Spinal cord (tissue), 10 donors: ENCODE measurements at places on chromosomes 3 and 15. TPM values are rescaled to one million over a fixed set of nuclear protein-coding genes. Genes with fewer than 3 reads are reported as not detected.
A peak's percentile ranks its signal among the peaks of the same experiment; 100 is the strongest.

DNA sequence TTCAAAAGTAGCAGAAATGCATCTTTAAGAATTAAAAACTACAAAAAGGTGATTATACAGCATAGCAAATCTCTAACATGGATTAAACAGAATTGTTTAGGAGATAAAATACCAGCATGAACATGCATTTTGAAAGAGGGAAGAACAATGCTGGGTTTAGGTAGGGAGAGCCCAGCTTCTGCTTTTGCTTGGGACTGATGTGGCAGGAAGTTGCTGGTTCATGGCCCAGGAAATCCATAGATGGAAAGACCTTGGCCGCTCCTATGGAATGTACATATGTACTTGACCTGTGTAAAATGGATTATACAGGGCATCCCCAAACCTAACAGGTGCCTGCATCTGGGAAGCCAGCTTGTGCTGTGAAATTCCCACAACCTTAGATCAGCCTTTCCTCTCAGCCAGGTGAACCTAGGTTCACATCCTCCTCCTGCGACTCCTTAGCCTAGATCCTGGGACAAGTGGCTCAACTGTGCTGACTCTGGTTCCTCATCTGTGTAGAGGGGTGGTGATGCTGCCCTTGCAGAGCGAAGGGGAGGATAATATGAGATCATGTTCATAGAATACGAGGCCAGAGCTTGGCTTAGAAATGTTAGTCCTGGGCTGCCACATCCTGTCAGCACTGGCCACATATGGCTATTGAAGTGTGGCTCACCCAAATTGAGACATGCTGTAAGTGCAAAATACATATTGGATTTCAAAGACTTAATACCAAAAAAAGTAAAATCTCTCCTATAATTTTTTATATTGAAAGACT is 47.0 kb upstream of the PLXNA1 start:
- peaks cover under 1% of the 10 kb centered on the region for H3K36me3 ChIP-seq
- no peak for DNase-seq
- no peak overlapping the region for H3K4me3 ChIP-seq
- no peaks in the 10 kb centered on the region for H3K27me3 ChIP-seq
- peaks cover 33% of the 10 kb centered on the region for H3K4me1 ChIP-seq

- no peaks in the 10 kb centered on the region for H3K27me3 ChIP-seq
- H3K4me3 ChIP-seq, result no peak overlapping the region
- no peak for DNase-seq
- H3K36me3 ChIP-seq, result no peaks in the 10 kb centered on the region
- no peak overlapping the region for H3K27ac ChIP-seq
These were observed 74.9 kb upstream of the SKOR1 start for GRCh38 chr15:67750371-67750770.

DNA sequence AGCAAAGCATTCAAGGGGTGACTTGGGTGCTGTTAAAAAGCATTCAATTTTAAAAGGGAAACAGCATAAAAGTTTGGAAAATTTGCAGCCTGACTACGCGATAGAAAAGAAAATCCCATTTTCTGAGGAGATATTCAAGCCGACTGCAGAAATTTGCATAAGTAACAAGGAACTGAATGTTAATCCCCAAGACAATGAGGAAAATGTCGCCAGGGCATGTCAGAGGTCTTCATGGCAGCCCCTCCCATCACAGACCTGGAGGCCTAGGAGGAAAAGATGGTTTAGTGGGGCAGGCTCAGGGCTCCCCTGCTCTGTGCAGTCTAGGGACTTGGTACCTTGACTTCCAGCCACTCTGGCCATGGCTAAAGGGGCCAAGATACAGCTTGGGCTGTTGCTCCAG is 93.1 kb downstream of the ISL2 start:
- DNase-seq, result no peak
- no peak overlapping the region for H3K27ac ChIP-seq
- H3K4me3 ChIP-seq, result no peak overlapping the region
- peaks cover 6% of the 10 kb centered on the region for H3K36me3 ChIP-seq

GRCh38 chr3:177567833-177568232 is 370.6 kb upstream of the TBL1XR1 start:
- H3K27me3 ChIP-seq, result no peaks in the 10 kb centered on the region
- no peak overlapping the region for H3K4me3 ChIP-seq
- no peaks in the 10 kb centered on the region for H3K4me1 ChIP-seq
- DNase-seq, result no peak
- no peak overlapping the region for H3K27ac ChIP-seq

- H3K36me3 ChIP-seq, result no peaks in the 10 kb centered on the region
- H3K27me3 ChIP-seq, result peaks cover 91% of the 10 kb centered on the region
- H3K4me3 ChIP-seq, result no peak overlapping the region
- peak; percentile 90 for DNase-seq
- no peak overlapping the region for H3K27ac ChIP-seq
These were observed 3.1 kb upstream of the DLL4 start for GRCh38 chr15:40925863-40926658.

DNA sequence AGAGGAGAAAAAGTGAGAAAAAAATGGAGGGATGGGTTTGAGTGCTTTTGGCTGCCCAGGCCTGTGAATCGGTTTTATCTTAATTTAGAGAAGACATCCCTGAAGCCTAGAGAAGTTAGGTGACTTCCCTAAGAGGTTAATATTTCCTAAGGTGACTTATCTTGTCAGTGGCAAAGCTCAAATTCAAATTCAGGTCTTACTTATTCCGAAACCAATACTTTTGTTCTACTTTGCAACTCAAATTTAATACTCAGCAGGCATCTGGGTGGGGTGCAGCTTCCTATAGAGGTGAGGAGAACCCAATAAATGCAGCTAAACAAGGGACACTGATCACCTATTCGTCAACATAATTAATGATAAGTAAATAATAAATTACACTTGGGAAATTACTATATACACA is 54.9 kb upstream of the MYRIP start:
- H3K27me3 ChIP-seq, result no peaks in the 10 kb centered on the region
- no peaks in the 10 kb centered on the region for H3K36me3 ChIP-seq
- no peak overlapping the region for H3K27ac ChIP-seq
- H3K4me1 ChIP-seq, result no peaks in the 10 kb centered on the region
- H3K4me3 ChIP-seq, result no peak overlapping the region

- H3K27ac ChIP-seq, result no peak overlapping the region
- H3K4me3 ChIP-seq, result no peak overlapping the region
- peaks cover 7% of the 10 kb centered on the region for H3K4me1 ChIP-seq
- H3K27me3 ChIP-seq, result no peaks in the 10 kb centered on the region
- DNase-seq, result peak; percentile 50
- no peaks in the 10 kb centered on the region for H3K36me3 ChIP-seq
These were observed 69.7 kb upstream of the UBE3A start for GRCh38 chr15:25508369-25509002.

- H3K27ac ChIP-seq, result no peak overlapping the region
- no peaks in the 10 kb centered on the region for H3K4me1 ChIP-seq
- H3K36me3 ChIP-seq, result no peaks in the 10 kb centered on the region
These were observed 905.4 kb downstream of the ROBO2 start for GRCh38 chr3:77945320-77945719.

- no peaks in the 10 kb centered on the region for H3K36me3 ChIP-seq
- no peaks in the 10 kb centered on the region for H3K4me1 ChIP-seq
- H3K4me3 ChIP-seq, result no peak overlapping the region
- peak; percentile 9 for DNase-seq
- H3K27me3 ChIP-seq, result no peaks in the 10 kb centered on the region
These were observed 55.3 kb downstream of the RSRC1 start for GRCh38 chr3:158165141-158165655.

DNA sequence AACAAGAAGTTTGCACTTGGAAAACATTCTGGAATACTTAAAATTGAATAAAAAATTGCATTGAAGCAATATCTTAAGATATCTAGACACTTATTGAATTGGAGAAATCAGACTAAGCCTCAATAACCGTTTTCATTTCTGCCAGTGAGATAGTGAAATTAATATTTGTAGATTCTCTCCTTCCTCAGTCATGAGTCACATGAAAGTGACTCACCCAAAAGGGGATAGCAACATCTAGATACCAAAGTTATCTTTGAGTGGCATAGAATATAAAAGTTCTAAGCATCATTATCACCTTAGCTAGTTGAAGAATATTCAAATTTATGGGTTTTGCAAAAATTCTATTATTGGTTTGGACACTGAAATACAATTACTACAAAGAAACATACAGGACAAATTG is 614.8 kb upstream of the ZNF717 start:
- H3K27ac ChIP-seq, result no peak overlapping the region
- H3K36me3 ChIP-seq, result no peaks in the 10 kb centered on the region
- H3K4me3 ChIP-seq, result no peak overlapping the region
- no peak for DNase-seq

DNA sequence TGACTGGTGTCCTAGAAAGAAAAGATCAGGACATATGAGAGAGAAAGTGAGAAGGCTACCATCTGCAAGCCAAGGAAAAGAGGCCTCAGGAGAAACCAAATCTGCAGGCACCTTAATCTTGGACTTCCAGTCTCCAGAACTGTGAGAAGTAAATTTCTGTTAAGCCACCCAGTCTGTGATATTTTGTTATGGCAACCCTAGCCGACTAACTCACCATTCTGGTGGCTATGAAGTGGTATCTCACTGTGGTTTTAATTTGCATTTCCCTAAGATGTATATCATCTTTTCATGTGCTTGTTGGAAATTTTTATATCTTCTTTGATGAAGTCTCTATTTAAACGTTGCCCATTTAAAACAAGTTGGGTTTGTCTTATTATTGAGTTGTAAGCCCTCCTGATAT is 40.6 kb downstream of the ILDR1 start:
- no peak for DNase-seq
- no peaks in the 10 kb centered on the region for H3K27me3 ChIP-seq
- H3K27ac ChIP-seq, result no peak overlapping the region
- H3K4me3 ChIP-seq, result no peak overlapping the region
- H3K36me3 ChIP-seq, result no peaks in the 10 kb centered on the region

GRCh38 chr15:50280271-50280670 is 14.7 kb upstream of the HDC start:
- no peaks in the 10 kb centered on the region for H3K27me3 ChIP-seq
- H3K4me1 ChIP-seq, result no peaks in the 10 kb centered on the region
- DNase-seq, result no peak
- H3K27ac ChIP-seq, result no peak overlapping the region
- H3K36me3 ChIP-seq, result no peaks in the 10 kb centered on the region

GRCh38 chr15:73436613-73437012 is 6.4 kb upstream of the REC114 start:
- no peaks in the 10 kb centered on the region for H3K27me3 ChIP-seq
- H3K36me3 ChIP-seq, result no peaks in the 10 kb centered on the region
- H3K27ac ChIP-seq, result no peak overlapping the region
- no peaks in the 10 kb centered on the region for H3K4me1 ChIP-seq

GRCh38 chr15:67979281-67979680 is 74.8 kb upstream of the PIAS1 start:
- no peak for DNase-seq
- H3K27ac ChIP-seq, result no peak overlapping the region
- no peaks in the 10 kb centered on the region for H3K36me3 ChIP-seq
- no peak overlapping the region for H3K4me3 ChIP-seq

GRCh38 chr3:50450209-50450921 is 53.1 kb downstream of the CACNA2D2 start:
- peak; percentile 88 for DNase-seq
- H3K27ac ChIP-seq, result peak overlapping the region; percentile 83
- H3K36me3 ChIP-seq, result peaks cover 15% of the 10 kb centered on the region
- no peak overlapping the region for H3K4me3 ChIP-seq
- H3K4me1 ChIP-seq, result peaks cover 56% of the 10 kb centered on the region

DNA sequence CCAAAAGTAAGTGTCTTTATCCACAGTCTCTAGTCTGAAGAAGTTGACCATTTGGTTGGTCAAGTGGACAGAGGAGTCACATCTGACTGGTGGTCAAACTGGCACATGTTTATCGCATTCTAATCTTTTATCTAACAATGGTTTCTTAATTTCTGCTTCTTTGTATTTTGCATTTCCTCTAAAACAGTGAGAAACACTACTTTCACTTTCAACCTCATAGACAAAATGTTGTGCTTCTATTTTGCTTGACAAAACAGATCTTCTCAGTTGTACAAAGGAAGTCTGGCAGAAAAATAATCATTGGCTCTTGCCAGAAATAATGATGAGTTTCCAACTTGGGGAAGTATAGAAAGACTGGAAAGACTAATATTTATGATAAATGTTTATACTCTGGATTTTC is 103.9 kb downstream of the MME start:
- no peaks in the 10 kb centered on the region for H3K4me1 ChIP-seq
- no peak overlapping the region for H3K27ac ChIP-seq
- DNase-seq, result no peak
- H3K4me3 ChIP-seq, result no peak overlapping the region
- H3K27me3 ChIP-seq, result no peaks in the 10 kb centered on the region

GRCh38 chr3:85360742-85361387 is 402.1 kb downstream of the CADM2 start:
- no peak overlapping the region for H3K27ac ChIP-seq
- H3K27me3 ChIP-seq, result no peaks in the 10 kb centered on the region
- no peaks in the 10 kb centered on the region for H3K4me1 ChIP-seq
- DNase-seq, result no peak

DNA sequence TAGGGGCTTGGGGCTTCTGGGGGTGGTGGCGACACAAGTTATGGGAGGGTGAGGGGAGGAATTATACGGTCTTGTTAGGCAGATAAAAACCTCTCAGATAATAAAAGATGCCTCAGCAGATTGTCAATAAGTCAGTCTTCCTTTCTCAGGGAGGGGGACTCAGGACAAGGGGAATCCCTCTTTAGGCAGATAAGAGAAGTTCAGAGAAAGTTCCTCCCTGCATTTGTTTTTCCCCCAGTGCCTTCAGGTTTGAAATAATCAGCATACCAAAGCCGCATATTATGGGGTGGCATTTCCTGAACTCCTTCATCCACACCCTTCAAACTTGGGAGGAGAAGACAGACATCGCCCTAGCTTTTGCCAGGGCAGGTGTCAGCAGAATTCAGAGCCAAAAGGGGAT is 8.5 kb downstream of the PPCDC start:
- peaks cover 8% of the 10 kb centered on the region for H3K36me3 ChIP-seq
- H3K4me3 ChIP-seq, result no peak overlapping the region
- no peaks in the 10 kb centered on the region for H3K27me3 ChIP-seq
- H3K27ac ChIP-seq, result no peak overlapping the region
- H3K4me1 ChIP-seq, result peaks cover 24% of the 10 kb centered on the region
- no peak for DNase-seq

GRCh38 chr3:63874769-63875168 is 11.1 kb downstream of the ATXN7 start:
- no peaks in the 10 kb centered on the region for H3K27me3 ChIP-seq
- DNase-seq, result no peak
- no peaks in the 10 kb centered on the region for H3K36me3 ChIP-seq
- H3K4me3 ChIP-seq, result no peak overlapping the region

GRCh38 chr3:14902719-14903118 is 44.7 kb upstream of the NR2C2 start:
- H3K27me3 ChIP-seq, result no peaks in the 10 kb centered on the region
- H3K4me1 ChIP-seq, result peaks cover 4% of the 10 kb centered on the region
- peaks cover 3% of the 10 kb centered on the region for H3K36me3 ChIP-seq
- no peak overlapping the region for H3K4me3 ChIP-seq
- no peak for DNase-seq

DNA sequence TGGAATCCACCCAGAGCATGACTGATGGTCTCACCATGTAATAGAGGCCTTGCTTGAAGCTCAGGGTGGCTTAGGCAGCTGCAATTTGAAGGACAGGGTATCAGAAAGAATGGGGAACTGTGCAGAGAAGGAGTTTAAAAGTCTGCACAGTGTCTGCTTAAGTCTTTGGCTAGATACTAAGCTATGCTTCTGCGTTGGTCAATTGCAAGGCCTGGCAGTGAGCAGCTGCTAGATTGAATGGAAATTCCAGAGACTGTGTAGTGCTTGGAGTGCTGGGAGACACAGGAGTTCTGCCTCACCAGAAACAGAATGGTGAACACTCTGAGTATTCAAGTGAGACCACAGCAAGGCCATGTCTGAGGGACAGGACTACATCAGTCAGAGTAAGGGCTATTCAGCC is 17.3 kb upstream of the ATP10A start:
- H3K4me3 ChIP-seq, result no peak overlapping the region

The C3orf85 gene
- not detected for total RNA-seq

The NEK10 gene
- total RNA-seq, result 12.5 TPM

The ACSBG1 gene
- total RNA-seq, result 11.6 TPM

The CFAP100 gene
- total RNA-seq, result 2.2 TPM

The CELSR3 gene
- total RNA-seq, result 6.0 TPM

The FSTL1 gene
- 722 TPM for total RNA-seq

The ZNF80 gene
- total RNA-seq, result not detected
